Keratinocyte (primary cell): ENCODE measurements at places on chromosomes 12 and 14. TPM values are rescaled to one million over a fixed set of nuclear protein-coding genes. Genes with fewer than 3 reads are reported as not detected.

GRCh38 chr12:100826323-100826722, 31.7 kb downstream of the ANO4 start:
- H3K4me3 ChIP-seq: no peak overlapping the region
- H3K27ac ChIP-seq: no peak overlapping the region
- DNase-seq: no peak
- H3K27me3 ChIP-seq: no peaks in the 10 kb centered on the region
- peaks cover 20% of the 10 kb centered on the region for H3K4me1 ChIP-seq

The BAZ2A gene
- polyA plus RNA-seq: 55.7 to 63.7 TPM (median 56.6 TPM) in 3 replicates

DNA sequence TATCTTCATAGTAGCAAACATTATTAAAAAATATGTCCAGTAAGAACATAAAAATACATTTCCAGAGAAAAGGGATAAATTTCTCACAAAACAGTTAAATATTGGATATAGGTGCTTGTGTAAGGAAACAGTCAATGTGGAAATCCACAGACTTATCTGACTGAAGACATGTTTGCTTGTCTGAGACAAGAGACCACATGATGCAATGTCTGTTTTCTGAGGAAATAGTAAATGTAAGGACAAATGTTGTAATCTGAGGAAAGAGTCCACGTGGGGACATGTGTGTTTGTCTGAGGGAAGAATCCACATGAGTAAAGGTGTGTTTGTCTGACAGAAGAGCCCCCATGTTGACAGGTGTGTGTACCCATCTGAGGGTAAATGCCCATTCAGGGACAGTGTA, 1093.2 kb downstream of the TMEM121 start:
- no peaks in the 10 kb centered on the region for H3K4me1 ChIP-seq
- no peak overlapping the region for H3K27ac ChIP-seq
- no peaks in the 10 kb centered on the region for H3K36me3 ChIP-seq

DNA sequence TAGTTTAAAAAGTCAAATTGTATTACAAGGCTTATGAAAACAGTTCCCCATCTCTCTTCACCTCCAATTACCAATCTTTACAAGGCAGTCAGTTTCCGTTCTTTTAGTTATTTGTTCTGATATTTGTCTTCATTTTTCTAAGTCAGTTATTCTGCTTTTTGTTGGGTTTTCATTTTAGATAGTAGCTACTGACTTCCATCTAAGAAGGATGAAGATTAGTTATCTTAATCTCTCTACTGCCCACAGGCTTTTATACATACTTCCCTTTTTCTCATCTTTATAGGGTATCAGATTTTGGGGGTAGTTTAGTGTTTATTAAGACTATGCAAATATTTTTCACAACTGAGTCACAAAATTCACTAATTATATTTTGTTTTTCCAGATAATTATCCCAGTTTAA, 38.4 kb downstream of the FRS2 start:
- no peak for DNase-seq
- H3K4me1 ChIP-seq: peaks cover 11% of the 10 kb centered on the region
- no peaks in the 10 kb centered on the region for H3K27me3 ChIP-seq
- no peak overlapping the region for H3K4me3 ChIP-seq
- no peak overlapping the region for H3K27ac ChIP-seq

GRCh38 chr12:67988601-67989021, 636 bp upstream of the IFNG-AS1 start:
- H3K36me3 ChIP-seq: no peaks in the 10 kb centered on the region
- no peaks in the 10 kb centered on the region for H3K4me1 ChIP-seq
- DNase-seq: no peak
- no peak overlapping the region for H3K4me3 ChIP-seq

DNA sequence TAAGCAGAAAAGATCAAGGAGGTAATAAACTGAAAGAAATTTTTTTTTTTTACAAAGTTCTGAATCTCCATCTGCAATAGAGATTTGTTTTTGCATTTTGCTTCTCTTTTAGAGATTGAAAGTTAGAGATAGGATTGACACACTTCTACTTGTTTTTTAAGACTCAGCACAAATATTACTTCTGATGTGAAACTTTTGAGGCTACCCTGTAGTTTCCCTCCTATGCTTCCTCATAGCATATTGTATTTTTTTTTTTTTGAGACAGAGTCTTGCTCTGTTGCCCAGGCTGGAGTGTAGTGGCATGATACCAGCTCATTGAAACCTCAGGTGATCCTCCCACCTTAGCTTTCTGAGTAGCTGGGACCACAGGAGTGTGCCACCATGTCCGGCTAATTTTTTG, 32.1 kb upstream of the SGPP1 start:
- H3K4me1 ChIP-seq: no peaks in the 10 kb centered on the region
- H3K4me3 ChIP-seq: no peak overlapping the region
- no peaks in the 10 kb centered on the region for H3K36me3 ChIP-seq
- H3K27me3 ChIP-seq: no peaks in the 10 kb centered on the region

DNA sequence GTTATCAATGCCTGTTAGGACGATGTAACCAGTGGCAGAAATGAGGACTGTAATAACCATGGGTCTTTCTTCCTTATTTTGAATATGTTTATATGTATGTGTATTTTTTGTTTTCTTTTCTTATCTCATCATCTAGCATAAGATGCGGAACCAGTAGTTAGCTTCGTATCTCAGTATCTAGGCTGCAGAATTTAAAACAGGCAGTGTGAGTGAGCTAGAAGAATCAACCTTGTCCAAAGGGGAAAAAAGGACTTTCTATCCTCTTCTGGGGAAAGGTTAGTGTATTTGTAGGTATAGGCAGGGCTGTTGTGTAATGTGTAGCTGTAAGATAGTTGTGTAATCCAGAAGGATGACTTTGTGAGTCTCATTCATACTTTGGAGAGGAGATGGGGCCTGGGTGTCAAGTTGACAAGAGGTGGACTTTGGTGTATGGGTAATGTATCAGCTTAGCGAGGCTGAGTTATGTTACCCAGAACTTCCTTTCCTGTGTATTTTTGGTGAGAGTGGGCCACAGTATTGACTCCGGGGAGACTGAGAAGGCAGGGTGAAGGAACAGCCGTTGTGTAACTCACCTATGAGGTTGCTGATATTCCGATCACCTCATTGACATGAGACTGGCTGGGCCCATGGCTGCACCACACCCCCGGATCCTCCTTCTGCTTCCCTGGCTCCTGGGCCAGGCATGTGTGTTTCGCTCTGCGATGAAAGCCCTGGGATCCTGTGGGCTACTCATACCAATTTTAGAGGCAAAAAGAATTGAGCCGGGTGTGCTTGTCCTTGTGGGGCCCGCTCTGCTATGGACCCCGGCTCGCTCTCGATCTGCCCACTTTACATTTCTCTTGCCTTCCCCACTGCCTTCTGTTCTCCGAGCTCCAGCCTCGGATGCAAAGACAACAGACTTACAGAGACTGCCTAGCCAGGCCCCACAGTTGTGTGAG, 24.3 kb downstream of the DLK1 start:
- H3K4me3 ChIP-seq: no peak overlapping the region
- no peak for DNase-seq
- peaks cover 17% of the 10 kb centered on the region for H3K4me1 ChIP-seq

GRCh38 chr12:97132270-97132669, 225.2 kb downstream of the NEDD1 start:
- H3K27me3 ChIP-seq: no peaks in the 10 kb centered on the region
- DNase-seq: no peak
